MCF 10A (cell line): ENCODE measurements at places on chromosomes 4 and X. TPM values are rescaled to one million over a fixed set of nuclear protein-coding genes. Genes with fewer than 3 reads are reported as not detected.

GRCh38 chrX:105167233-105167632, 53.3 kb downstream of the TEX13A start:
- peak; percentile 47 for DNase-seq

GRCh38 chr4:4851081-4851480, 8.4 kb upstream of the MSX1 start:
- no peak for DNase-seq

- no peak for DNase-seq
Measured at GRCh38 chr4:101865501-101866062, 75.1 kb downstream of the BANK1 start.

DNA sequence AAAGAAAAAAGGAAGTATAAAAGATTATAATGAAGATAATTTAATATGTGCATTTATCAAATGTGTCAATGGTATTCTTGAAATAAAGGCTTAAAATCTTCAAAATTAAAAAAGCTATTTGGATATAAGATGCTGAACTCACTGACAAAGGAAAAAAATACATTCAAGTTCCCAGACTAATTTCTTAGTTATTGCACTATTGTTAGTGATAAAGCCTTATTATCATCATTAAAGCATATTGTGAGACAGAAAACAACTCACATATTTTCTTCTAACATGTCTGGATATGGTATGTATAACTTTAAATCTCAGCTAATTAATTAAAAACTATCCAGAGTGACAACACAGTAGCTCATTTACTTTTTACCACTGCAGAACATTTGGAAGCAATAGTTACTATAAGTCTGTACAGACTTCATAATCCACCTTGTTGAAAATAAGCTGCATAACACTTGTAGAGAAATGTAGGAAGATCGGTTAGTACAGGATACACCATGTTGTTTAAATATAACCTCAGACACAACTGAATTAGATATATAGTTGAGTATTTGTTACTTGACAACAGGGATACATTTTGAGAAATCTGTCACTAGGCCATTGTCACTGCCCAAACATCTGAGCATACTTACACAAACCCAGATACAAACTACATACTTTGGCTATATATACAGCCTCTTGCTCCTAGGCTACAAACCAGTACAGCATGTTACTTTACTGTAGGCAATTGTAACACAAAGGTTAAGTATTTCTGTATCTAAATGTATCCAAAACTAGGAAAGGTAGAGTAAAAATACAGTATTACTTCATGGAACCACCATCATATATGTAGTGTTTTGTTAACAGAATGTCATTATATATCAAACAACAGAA, 12.8 kb upstream of the FAM200B start:
- no peak for DNase-seq

DNA sequence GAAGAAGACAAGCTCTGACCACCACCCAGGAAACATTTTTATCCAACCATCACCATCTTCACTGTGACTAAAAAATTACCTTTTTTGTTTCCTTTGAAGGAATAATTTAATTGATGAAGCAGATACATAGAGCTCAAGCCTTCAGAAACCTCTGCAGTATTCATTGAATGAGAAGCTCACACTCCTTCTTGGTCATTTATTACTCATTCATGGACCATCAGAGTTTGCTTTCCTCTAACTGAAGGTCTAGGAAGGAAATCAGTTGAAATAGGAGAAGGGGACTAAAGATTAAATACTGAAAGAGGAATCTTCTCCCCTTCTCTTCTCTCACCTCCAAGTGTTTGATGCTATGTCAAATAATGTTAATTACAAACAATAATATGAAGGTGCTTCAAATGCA, 290.6 kb upstream of the KLF3 start:
- no peak for DNase-seq

- DNase-seq: no peak
Measured at GRCh38 chr4:108313546-108314339, 145.0 kb upstream of the LEF1 start.

GRCh38 chr4:27484216-27484615, 623.6 kb downstream of the STIM2 start:
- no peak for DNase-seq

GRCh38 chrX:40736170-40736505, 796 bp upstream of the MED14 start:
- DNase-seq: no peak

GRCh38 chrX:64192673-64193072, 12.8 kb downstream of the AMER1 start:
- no peak for DNase-seq

DNA sequence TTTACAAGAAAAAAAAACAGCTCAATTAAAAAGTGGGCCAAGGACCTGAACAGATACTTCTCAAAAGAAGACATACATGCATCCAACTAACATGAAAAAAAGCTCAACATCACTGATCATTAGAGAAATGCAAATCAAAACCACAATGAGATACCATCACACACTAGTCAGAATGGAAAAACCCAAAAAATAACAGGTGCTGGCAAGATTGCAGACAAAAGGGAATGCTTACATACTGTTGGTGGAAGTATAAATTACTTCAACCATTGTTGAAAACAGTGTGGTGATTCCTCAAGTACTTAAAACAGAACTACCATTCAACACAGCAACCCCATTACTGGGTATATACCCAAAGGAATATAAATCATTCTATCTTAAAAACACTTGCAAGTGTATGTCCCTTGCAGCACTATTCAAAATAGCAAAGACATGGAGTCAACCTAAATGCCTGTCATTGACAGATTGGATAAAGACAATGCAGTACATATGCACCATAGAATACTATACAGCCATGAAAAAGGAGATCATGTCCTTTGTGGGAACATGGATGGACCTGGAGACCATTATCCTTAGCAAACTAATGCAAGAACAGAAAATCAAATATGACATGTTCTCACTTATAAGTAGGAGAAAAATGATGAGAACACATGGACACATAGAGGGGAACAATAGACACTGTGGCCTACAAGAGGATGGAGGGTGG, 97.6 kb downstream of the RAB28 start:
- DNase-seq: no peak

DNA sequence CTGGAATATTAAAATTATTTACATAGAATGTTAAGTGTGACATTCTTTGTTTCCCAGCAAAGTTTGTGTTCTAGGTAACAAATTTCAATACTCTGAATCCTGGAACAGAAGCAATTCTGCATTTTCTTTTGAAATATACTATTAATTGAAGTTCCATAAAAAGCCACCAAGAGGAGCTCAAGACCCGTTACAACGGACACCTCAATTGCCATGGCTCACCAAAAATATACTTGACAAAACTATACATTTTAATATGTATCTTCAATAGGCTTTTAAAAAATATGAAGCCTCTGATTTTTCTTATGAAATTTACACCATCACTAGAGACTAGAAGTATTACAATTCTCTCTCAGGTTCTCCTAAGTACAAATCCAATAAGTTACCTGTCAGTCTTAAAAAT, 111.4 kb downstream of the NYX start:
- DNase-seq: peak; percentile 31

DNA sequence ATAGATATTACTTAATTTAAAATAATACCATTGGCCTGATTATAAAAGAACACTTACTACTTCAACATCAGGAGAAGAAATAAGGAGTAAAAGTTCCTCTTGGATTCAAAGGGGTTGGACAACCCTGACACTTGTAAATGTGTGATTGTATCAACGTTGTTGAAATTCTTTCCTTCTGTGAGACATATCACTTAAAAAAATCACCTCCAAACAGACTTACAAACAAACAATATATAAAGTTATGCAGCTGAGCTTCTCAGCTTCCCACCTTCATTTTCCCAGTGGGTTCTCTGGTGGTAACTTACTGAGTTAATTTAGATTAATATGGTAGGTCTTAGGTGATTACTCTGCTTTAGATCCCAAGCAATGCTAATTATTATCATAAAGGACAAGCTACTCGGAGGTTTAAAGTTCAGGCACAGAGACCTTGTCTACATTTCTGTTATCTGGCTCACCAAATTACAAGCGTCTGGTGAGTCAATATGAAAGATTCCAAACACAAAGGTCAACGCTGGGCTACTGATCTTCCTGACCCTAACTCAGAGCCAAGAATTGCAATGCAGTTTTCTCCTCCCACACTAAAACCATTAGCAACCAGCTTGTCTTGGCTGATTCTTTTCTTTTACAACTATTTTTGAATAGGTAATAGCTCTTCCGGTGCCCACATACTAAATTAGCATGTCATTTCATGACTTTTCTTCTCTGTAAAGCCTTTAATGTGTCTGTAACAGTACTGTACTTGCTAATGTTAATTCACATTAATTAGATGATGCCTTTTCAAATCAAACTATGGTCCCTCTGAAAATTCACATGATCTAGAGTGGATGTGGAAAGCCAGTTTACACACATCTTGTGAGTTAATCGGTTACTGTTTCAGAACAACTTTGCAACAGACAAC, 157.6 kb downstream of the RASL11B start:
- DNase-seq: peak; percentile 55

DNA sequence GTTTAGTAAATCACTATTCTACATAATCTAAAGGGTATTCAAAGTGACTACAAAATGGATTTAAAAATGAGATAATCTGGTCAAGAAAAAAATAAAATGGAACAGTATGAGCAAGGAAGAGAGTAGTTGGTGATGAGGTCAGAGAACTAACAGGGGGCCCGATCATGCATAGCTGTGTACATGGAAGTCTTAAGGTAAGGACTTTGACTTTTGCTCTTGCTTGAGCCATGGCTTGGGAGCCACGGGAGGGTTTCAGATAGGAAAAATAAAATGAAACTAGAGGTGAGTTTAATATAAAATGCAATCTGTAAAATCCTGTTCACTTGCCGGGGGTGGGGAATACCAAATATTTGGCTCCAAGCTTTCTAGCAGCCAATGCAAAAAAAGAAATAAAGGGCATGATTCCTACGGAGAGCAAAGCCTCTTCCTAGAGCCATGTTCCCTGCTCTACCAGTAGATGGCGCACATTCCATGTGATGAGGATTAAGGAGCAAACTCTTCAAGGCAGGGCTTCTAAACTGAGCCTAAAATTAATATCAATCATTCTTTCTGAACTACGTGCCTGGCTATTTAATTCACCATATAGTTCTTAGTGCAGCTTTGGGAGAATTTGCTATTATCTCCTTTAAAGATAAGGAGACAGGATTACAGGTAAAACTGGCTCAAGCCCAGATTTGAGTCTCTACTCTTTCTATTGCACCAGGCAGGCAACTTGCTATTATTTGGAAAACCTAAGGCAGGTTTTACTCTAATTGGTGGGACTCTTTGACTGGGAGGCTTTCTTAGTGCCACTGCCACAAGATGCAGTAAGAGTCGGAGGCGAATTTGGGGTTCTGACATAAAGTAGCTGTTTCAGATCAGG, 6.8 kb upstream of the CLCN5 start:
- peak; percentile 72 for DNase-seq

- DNase-seq: no peak
Measured at GRCh38 chrX:38845426-38845825, 44.2 kb downstream of the MID1IP1 start.

- no peak for DNase-seq
Measured at GRCh38 chr4:113960684-113961321, 18.6 kb downstream of the ARSJ start.

DNA sequence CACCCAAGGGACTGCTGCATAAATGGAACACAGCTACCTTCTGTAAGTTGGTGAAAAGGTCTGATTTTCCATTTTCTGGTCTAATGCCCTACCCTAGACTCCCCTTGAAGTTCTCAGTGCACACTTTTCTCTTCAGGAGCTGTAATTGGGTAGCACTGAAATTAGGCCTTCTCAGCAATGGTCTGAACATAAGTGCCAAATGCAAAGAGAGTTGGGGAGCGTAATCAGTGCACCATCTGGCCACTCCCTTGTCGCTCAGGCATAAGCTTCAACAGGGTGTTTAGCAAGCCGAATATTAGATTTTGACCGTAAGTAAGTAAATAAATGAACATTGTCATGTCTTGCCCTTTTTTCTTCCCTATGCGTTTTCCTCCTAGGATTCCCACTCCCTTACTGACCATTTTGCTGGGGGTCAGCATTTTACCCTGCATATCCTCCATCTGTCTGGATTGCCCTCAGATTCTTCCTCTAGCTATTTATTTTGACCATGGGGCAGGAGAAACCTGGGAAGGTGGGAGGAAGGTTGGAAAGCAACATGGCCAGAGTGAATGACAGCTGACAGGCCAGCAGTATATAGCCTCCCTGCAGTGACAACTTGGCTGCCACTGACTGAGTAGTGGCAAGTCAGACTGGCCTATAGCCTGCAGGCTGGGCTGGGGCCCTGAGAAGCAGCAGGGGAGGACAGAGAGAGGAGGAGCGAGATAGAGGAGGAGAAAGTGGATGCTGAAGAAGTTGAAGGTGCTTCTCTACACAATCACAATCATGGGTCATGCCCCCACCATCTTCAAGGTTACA, 2.7 kb downstream of the NHSL2 start:
- no peak for DNase-seq

DNA sequence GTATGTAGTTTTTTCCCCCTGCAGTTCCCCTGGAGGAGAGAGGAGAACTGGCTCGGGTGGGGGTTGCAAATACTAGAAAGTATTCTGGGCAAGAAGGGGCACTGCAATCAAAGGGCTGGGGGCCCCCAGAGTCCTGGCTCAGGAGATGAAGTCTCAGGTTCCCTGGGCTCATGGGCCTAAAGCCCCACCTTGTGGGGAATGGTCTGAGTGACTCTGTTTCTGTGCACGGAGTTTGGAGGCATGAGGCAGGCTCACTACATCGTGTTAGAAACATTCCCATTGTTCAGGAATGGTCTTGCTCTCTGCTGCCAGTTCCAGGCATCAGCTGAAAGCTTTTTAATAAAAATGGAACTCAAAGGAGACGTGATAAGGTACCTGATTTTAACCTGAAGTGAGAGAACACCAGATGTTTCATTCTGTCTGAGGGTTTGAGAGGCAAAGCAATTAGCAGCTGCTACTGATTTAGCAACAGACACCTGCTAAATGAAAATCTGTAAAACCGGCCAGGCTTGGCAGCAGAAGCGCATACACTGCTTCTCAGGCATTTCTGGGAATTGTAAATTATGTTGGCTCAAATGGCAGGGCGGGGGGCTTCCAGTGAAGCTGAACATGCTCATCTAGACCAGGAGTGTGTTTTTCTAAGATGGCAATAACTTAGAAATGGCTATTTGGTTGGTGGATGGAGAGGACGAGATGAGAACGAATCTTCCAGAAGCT, 122.7 kb downstream of the TMEM164 start:
- DNase-seq: no peak

GRCh38 chrX:68895341-68895755, 66.5 kb downstream of the EFNB1 start:
- peak; percentile 68 for DNase-seq

DNA sequence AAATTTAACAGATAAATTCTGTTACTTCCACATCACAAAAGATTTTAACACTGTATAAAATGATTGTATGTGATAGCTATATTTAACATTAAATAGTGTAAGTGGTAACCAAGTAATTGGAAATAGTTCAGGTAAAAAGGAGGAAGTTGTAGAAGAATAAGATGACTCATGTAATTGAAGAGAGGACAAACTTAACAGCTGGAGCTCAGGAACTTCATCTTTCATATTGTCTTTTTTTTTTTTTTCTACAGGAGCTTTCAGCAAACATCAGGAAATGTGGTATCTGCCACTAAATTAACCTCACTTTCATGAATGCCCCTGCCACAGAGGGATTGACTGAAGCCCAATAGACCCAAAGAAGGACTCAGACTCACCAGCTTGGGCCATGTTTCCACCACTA, 188.4 kb upstream of the VEGFC start:
- DNase-seq: no peak

CHST7 gene
- 1.2 and 1.6 TPM in 2 replicates for total RNA-seq

TXK gene
- total RNA-seq: not detected in 2 replicates

SLC2A9 gene
- total RNA-seq: 22.5 and 33.3 TPM in 2 replicates

CXorf49 gene
- not detected in 2 replicates for total RNA-seq

SLC4A4 gene
- total RNA-seq: not detected in 2 replicates

RHOXF2 gene
- not detected in 2 replicates for total RNA-seq

PRAF2 gene
- 32.1 and 34.5 TPM in 2 replicates for total RNA-seq
